Effector CD4-positive, alpha-beta T cell (primary cell): ENCODE measurements at places on chromosomes 6 and 20.

GRCh38 chr6:12311106-12311505 is 20.9 kb downstream of the EDN1 start:
- no peak for DNase-seq

GRCh38 chr6:105733556-105734162 is 330.8 kb upstream of the PREP start:
- no peak for DNase-seq

GRCh38 chr20:9021216-9021615 is 47.7 kb upstream of the PLCB4 start:
- no peak for DNase-seq

- DNase-seq = no peak
Measured at GRCh38 chr20:38152621-38153221, 12.3 kb downstream of the TGM2 start.

DNA sequence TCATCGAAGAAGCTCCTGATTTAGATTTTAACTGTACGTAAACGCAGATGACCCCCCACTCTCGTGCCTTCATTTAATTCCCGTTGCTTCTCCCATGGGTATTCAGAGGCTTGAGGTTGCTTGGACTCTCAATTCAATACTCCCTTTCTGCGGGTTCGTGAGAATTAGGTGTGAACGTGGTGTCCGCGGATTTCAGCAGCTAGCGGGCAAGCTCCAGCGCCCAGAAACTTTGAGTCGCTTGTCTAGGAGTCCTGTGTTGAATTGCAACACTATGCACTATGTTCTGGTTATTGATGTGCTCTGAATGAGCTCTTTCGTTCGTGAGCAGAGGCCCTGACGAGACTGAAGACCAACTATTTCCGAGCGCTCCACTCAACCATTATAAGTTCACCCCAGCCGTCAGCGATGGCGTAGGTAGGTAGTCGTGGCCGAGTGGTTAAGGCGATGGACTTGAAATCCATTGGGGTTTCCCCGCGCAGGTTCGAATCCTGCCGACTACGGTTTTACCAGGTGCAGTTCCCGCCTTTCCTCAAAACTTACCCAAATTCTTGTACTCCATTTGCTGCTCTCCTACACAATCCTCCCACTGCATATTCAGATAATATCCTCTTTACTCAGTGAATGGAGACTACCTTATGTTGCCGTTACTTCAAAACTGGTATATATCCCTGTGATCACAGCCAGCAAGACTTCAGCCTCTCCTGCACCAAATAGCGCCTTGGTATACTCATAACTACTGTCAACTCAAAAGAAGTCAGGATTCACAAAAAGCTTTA is 72.6 kb upstream of the ZNF184 start:
- DNase-seq = no peak

DNA sequence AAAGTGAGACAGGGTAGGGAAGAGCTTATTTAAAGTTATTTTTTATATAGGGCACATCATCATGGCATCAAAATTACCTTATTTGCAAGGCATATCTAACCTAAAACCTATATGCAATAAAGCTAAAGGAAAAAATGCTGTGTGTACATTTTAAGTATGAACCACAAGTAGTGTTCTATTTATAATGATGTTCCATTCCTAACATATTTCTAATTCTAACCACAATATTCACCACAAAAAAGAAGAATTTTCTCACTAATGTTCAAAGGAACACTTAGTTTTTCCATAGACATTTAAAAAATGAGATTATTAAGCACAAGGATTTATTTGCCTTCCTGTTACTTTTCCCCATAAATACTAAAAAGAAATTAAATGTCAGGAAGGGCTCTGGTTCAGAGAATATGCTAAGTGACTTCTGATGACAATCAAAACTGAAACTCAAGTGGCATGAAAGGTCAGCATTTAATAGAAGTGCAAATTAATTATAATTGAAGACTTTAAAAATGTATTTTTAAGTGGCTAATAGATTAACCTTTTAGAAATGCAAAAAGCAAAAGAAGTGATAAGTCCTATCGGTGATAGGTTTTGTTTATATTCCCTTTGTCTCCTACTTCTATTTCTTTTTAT is 25.1 kb downstream of the GPR63 start:
- DNase-seq = no peak

DNA sequence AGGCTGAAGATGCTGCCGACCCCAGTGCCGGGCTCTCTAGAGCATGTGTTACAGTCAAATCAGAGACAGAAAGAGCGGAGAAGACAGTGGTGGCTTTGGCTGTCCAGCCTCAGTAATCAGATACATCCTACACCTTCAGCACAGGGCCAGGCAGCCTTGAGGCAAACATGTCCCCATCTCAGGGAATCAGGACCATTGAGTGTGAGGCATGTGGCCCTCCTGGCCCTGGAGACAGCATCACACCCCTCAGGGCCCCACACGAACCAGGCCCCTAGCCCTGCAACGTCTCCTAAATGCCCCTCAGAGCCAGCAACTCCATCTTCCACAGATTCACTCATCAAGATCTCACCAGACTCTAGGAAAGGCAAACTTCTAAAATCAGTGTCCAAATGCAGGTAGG is 24.5 kb downstream of the PXDC1 start:
- no peak for DNase-seq

- DNase-seq = no peak
Measured at GRCh38 chr6:39338397-39338796, 15.9 kb upstream of the KCNK16 start.

DNA sequence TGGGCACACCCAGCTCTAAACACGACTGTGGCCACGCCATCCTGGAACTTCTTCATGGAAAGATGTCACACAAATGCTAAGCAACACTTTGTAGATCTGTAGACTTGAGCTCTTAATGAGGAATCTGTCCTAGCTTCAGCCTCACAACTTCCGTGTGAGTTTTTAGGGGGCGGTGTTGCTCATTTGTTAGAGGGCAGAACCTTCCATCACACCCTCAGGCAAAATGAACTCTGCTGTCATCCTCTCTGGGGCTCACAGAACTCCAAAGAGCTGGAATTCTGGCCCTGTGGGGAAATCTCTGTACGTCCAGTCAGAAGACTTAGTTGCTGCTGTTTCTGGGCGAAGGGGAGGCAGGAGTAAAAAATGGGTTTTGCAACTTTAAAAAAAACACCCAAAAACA is 49.8 kb downstream of the NRN1 start:
- DNase-seq = no peak

DNA sequence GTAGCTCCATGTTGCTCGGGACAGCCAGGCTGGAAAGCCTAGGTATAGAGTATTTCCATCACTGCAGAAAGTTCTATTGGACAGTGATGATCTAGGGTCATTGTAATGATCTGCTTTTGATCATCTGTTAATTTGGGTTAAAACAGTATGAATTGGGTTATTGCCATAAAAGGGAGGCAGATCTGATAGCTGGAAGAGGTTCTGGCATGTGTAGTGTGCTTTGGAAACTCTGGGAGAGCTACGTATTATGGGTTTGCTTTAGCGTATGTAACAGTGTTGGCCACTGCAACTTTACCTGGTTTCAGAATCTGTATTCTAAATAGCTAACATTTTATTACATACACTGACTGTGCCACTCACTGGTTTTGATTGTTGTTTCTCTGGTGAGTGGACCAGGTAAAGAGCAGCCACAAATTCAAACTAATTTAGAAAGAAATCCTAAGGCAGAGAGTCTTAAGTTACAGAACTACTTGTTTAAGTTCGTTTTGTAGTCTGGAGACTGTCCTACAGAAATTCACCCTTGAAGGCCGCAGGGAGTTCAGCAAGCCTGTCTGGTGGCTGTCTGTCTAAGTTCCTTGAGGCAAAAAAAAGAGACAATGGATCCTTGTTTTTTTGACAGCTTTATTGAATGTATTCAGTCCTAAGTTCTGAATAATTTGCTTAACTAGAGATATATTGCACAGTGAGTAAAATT is 300.3 kb downstream of the PRL start:
- no peak for DNase-seq

DNA sequence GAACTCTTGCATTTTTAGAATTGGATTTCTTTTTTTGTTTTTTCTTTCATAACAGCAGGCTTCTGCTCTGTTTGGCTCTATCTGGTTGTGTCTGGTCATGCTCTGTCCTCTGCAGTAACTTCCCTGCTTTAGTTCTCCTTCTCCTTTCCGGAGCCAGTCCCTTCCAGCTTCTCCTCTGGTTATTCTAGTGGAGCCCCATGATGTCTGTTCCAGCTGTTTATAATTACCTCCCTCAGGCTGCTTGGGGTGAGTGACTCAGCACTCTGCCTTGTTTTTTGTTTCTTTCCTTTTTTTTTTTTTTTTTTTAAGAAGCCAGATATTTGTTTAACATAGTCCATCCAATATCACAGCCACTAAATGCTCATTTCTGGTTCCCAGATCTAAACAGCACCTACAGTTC is 409.6 kb downstream of the MAFB start:
- DNase-seq = no peak

- no peak for DNase-seq
Measured at GRCh38 chr6:56691814-56692213, 49.1 kb upstream of the DST start.

- no peak for DNase-seq
Measured at GRCh38 chr6:48144021-48144420, 33.0 kb upstream of the PTCHD4 start.

DNA sequence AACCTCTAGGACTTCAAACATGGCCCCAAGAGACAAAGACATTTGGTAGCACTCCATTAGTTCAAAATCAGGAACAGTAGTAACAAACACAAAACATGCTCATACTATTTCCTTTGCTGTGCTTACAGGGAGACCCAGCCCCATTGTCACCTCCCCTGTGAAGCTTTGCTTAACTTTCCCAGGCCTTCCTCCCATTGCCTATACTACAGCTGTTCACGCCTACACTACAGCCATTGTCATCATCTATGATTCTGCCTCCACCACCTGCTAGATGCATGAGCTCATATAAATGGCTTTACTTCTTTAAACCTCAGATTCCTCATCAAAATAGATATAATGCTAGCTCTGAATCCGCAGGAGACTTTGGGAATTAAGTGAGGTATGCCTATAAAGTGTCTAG is 8.7 kb downstream of the PHACTR1 start:
- DNase-seq = no peak

DNA sequence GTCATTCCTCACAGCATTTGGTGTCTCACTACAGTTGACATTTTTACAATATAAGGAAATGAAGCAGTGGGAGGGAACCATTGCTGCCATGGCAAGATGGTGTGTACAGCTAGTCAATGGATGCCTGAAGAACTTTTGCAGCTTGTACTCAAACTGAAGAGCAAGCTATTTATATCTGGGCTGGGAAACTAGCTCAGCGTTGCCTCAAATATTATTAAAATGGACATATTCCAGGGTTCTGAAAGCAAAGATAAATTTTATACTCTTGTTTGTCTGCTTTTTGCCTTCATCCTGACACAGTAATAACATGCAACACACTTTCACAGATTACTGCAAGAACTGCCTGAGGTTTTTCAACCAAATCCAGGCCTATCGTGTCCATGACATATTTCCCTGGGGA is 156.4 kb upstream of the COL21A1 start:
- DNase-seq = no peak

DNA sequence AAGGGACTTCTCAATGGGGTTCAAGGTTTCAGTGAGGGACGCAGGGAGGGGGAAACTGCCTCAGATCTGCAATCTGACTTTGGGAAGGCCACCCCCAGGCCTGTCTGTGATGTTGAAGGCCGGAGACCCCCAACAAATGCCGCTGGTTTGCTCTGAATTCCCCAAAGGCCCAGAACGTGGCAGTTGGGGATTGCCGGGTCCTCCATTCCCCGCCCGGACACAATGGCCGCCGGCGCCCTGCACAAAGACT is 326 bp upstream of the BCL2L1 start:
- DNase-seq = no peak

DNA sequence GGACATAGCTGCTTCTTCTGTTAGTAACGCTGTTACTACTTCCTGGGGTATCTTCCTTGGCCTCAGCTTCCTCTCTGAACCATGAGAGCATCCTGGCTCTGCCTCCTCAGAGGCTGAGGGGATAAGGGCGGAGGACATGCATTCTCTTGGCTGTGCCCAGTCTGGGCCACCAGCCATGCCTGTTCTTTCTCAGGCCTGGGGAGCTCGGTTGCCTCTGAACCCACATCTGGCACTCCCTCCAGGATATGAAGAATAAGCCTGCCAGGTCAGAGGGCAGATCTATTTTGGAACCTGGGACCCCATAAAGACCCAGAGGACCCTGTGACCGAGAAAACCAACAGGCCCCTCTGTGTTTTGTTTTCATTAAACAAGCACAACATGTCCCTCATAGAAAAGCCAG is 6.6 kb upstream of the ANGPT4 start:
- DNase-seq = no peak

DNA sequence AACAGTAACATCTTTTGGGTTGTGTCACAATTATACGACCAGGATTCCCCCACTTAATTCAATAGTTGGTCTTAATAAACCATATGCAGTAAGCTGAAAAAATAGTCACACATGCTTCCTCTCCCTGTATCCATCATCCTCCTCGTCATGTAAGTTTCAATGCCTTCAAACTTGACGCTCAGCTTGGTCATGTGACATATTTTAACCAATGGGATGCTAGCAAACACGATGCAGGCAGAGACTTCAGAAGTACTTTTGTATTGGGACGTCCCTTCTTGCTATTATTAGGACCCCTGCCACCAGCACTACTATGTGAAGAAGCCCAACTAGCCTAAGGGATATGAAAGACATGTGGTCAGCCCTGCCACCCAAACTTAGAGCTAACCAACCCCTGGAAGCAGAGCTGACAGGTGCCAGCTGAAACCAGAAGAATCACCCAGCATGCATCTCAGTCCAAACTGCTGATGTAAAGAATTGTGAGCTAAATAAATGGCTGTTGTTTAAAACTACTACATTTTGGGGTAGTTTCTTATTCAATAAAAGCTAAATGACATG is 49.3 kb downstream of the CGA start:
- DNase-seq = no peak

DNA sequence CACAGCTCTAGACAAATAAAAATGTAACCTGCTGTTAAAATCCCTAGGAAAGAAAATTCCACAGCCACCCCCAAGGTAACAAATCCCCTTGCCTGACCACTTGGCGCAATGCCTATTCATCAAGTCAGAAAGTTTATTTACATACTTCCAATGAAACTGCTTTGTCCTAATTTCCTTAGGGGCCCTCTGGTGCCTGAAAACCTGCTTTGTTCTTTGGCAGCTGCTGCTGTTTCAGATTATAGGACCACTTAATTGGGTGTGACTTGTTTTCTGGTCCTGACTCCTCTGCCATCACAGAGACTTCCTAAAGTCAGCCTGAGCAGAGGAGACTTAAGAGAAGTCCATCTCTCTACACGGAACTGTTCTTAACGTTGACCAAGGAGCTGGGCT is 323.6 kb downstream of the UBE3D start:
- no peak for DNase-seq

GRCh38 chr20:50314678-50315335 is 124.2 kb downstream of the CEBPB start:
- DNase-seq = no peak

GRCh38 chr6:144338951-144339700 is 54.0 kb downstream of the UTRN start:
- no peak for DNase-seq

- DNase-seq = no peak
Measured at GRCh38 chr6:32827025-32827424, 10.2 kb upstream of the HLA-DOB start.

GRCh38 chr6:30724906-30725667 is 4.9 kb downstream of the TUBB start:
- no peak for DNase-seq
